ENCODE measurements at places on chromosomes 2 and 18.

GRCh38 chr2:30282721-30283120 is 51.4 kb downstream of the LBH start:
- DNase-seq: no peak
- H3K4me1 ChIP-seq: peaks cover 9% of the 10 kb centered on the region
- H3K27me3 ChIP-seq: no peaks in the 10 kb centered on the region

- DNase-seq: no peak
- H3K4me1 ChIP-seq: peaks cover 4% of the 10 kb centered on the region
- H3K36me3 ChIP-seq: no peaks in the 10 kb centered on the region
- no peak overlapping the region for H3K4me3 ChIP-seq
- H3K27ac ChIP-seq: no peak overlapping the region
These were observed 161.6 kb upstream of the ALKAL2 start for GRCh38 chr2:449246-450067.

DNA sequence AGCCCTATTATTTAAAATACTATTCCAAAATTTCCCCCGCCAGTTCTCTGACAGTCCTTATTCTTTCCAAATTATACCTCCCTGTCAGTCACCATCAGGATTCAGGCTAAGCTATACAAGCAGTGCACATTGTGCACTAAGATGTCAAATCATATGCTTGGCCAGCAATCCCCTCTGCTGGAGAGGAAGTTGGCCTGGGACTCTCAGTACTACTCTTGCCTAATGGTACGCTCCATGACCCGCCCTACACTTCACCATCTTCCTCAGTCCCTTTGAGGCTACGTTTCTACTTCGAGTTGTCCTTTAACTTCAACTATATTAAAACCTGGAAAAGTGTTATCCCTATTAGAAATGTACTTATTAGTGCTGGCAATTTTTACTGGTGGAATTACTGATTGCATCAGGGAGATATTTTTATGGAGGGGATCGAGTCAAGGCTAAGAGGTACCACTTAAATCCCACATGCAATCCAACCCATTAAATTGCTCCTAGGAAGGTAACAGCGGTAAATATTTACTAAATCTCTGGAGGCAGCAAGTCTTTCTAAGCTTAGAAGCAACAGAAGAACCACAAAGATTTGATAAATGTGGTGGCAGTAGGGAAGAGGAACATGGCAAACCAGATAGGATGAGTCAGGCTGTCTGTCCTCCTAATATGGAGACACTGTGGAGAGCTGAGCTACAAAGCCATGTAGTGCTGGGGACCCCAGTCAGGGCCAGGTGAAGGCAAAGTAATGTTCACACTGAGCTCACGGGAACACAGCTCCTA is 2.7 kb downstream of the USP40 start:
- H3K36me3 ChIP-seq: peaks cover 9% of the 10 kb centered on the region
- no peak overlapping the region for H3K27ac ChIP-seq
- H3K27me3 ChIP-seq: no peaks in the 10 kb centered on the region
- H3K4me1 ChIP-seq: no peaks in the 10 kb centered on the region

DNA sequence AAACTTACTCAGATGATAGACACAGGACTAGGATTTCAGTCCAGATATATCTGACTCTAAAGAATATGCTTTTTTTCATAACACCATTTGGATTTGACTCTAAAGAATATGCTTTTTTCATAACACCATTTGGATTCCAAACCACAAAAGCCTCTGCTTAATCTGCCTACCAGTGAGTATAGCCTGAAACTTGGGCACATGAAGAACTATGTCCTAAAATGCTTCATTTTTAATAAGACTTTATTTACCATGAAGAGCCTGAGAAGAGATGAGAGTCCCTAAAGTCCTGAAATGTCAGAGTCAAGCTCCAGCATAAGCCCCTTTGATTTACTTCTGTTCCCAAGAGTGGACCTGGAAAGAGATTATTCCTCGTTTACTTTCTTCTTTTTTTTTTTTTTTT is 54.5 kb upstream of the STPG4 start:
- no peak for DNase-seq
- H3K4me3 ChIP-seq: no peak overlapping the region
- no peaks in the 10 kb centered on the region for H3K36me3 ChIP-seq
- H3K27me3 ChIP-seq: no peaks in the 10 kb centered on the region

DNA sequence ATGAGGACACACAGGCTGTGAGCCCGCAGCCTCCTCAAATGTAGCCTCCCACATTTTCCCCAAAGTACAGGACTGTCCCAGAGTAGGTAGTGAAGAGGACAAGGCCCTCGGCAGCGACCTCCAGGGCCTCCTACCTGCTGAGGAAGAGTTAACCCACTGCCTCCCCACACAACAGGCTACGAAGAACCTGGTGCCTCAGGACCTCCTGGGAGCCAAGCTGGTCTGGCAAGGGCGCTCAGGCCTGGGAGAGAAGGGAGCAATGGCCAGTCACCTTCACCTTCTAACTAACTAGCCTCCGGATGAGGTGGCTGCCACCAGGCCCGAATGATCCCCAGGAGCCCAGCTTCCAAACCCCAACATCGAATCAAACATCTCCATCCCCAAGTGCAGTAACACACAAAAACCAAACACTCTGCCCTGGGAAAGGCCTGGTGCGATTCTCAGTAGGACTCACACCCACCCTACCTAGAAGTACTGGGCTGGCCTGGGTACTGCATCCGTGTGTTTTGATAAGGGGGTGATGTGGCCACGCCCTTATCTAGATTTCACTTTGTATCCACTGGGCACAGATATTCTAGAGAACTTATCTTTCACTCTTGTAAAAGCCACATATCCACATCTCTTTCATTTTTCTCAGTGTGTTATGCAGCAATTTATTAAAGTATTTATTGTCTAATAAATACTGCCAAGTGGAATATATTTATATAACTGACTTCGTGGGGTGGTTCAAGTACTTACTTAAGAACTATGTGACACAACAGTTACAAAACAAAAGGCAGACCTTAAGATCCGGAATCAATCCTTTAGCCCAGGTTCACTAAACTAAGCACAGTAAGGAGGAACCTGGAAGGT is 9.7 kb downstream of the ERFE start:
- peaks cover 63% of the 10 kb centered on the region for H3K36me3 ChIP-seq
- DNase-seq: no peak
- H3K4me3 ChIP-seq: no peak overlapping the region
- H3K27me3 ChIP-seq: peaks cover 9% of the 10 kb centered on the region

- no peak overlapping the region for H3K4me3 ChIP-seq
- H3K27me3 ChIP-seq: no peaks in the 10 kb centered on the region
- H3K27ac ChIP-seq: no peak overlapping the region
- no peak for DNase-seq
- H3K4me1 ChIP-seq: no peaks in the 10 kb centered on the region
These were observed 261.9 kb upstream of the ETAA1 start for GRCh38 chr2:67135208-67135607.

- H3K27ac ChIP-seq: no peak overlapping the region
- peaks cover 16% of the 10 kb centered on the region for H3K36me3 ChIP-seq
- DNase-seq: no peak
These were observed 69.0 kb downstream of the REV1 start for GRCh38 chr2:99420751-99421299.

GRCh38 chr18:43671431-43671830 is 394.1 kb upstream of the SYT4 start:
- no peak overlapping the region for H3K27ac ChIP-seq
- H3K36me3 ChIP-seq: no peaks in the 10 kb centered on the region
- DNase-seq: no peak
- no peaks in the 10 kb centered on the region for H3K4me1 ChIP-seq

- no peak for DNase-seq
- H3K27me3 ChIP-seq: no peaks in the 10 kb centered on the region
- peaks cover 5% of the 10 kb centered on the region for H3K4me1 ChIP-seq
- H3K36me3 ChIP-seq: no peaks in the 10 kb centered on the region
- H3K27ac ChIP-seq: no peak overlapping the region
These were observed 289.6 kb upstream of the ID2 start for GRCh38 chr2:8392098-8392866.

DNA sequence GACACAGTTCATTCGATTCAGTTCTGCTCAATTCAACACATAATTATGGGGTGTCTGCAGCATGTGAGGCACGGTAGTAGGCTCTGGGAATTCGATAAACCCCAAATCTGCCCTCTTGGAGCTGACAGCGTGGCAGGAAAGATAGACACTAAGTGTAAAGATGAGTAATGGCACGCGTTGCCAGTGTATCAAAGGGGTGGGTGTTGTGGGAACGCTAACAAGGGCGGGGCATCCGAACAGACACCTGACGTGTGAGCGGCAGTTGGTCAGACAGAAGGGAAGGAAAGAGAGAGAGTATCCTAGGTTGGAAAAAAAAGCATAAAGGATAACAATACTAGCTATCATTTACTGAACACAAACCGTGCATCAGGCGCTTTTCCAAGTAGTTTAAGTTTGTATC is 125.7 kb upstream of the HAAO start:
- peaks cover 5% of the 10 kb centered on the region for H3K4me1 ChIP-seq
- H3K27me3 ChIP-seq: no peaks in the 10 kb centered on the region
- no peak overlapping the region for H3K4me3 ChIP-seq
- H3K27ac ChIP-seq: no peak overlapping the region
- DNase-seq: no peak

DNA sequence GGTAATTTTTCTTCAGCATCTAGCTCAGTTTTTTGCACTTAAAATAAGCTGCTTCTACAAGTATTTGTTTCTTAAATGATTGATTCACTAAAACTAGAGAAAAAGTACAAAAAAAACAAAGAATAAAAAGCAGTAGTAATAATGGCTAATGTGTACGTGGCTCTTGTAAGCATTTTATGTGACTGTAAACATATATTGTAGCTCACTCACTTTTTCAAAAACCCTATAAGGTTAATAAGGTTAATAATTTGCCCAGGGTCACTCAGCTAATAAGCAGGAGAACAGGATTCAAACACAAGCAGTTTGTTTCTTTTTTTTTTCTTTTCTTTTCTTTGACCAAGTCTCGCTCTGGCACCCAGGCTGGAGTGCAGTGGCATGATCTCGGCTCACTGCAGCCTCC is 67.5 kb downstream of the RMDN2 start:
- no peak overlapping the region for H3K27ac ChIP-seq
- no peak for DNase-seq
- H3K27me3 ChIP-seq: no peaks in the 10 kb centered on the region
- no peaks in the 10 kb centered on the region for H3K36me3 ChIP-seq

DNA sequence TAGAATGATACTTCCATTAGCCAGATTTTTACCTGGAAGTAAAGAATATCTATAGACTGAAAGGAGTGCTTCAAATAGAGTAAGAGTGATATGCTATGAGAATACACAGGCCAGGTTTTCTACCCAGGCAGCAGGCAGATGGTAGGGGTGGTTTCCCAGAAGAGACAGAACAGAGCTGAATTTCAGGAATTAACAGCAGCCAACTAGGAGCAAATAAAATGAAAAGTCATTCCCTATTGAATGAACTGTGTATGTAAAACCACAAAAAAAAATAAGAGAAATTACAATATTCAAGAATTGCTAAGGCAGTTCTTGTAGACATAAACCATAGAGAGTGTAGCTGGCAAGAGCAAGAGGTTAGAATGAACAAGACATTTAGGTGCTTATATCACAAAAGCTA is 336.8 kb downstream of the KCNJ3 start:
- no peaks in the 10 kb centered on the region for H3K4me1 ChIP-seq
- DNase-seq: no peak
- H3K4me3 ChIP-seq: no peak overlapping the region
- no peak overlapping the region for H3K27ac ChIP-seq
- H3K27me3 ChIP-seq: no peaks in the 10 kb centered on the region
- H3K36me3 ChIP-seq: no peaks in the 10 kb centered on the region

GRCh38 chr2:237128026-237128703 is 42.5 kb downstream of the COPS8 start:
- H3K4me1 ChIP-seq: peaks cover 5% of the 10 kb centered on the region
- H3K27me3 ChIP-seq: no peaks in the 10 kb centered on the region

- H3K36me3 ChIP-seq: no peaks in the 10 kb centered on the region
- H3K4me1 ChIP-seq: no peaks in the 10 kb centered on the region
- no peak overlapping the region for H3K27ac ChIP-seq
- H3K27me3 ChIP-seq: no peaks in the 10 kb centered on the region
- no peak for DNase-seq
These were observed 1530.9 kb upstream of the LRRTM1 start for GRCh38 chr2:81835321-81836000.

- H3K4me3 ChIP-seq: no peak overlapping the region
- no peaks in the 10 kb centered on the region for H3K27me3 ChIP-seq
- H3K27ac ChIP-seq: no peak overlapping the region
- no peak for DNase-seq
These were observed 39.0 kb upstream of the KLHL29 start for GRCh38 chr2:23346029-23346428.

- no peak for DNase-seq
- H3K4me3 ChIP-seq: no peak overlapping the region
- H3K36me3 ChIP-seq: no peaks in the 10 kb centered on the region
- no peak overlapping the region for H3K27ac ChIP-seq
- H3K4me1 ChIP-seq: no peaks in the 10 kb centered on the region
These were observed 22.4 kb downstream of the MOGAT1 start for GRCh38 chr2:222693837-222694236.

DNA sequence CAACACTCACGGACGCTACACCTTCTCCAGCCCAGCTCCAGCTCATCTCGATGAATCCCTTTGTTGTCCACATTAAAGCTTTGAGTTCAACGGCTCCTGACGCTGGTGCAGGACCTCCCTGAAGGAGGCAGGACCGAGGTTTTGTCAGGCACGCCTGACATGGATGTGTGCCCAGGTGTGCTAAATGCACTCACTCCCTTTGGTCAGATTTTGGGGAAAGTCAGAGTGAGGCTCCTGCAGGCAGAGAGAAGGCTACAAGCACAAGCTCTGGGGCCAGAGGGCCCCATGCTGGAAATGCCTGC is 78.6 kb downstream of the NDUFA10 start:
- DNase-seq: no peak
- H3K27ac ChIP-seq: no peak overlapping the region
- peaks cover 6% of the 10 kb centered on the region for H3K4me1 ChIP-seq
- H3K4me3 ChIP-seq: no peak overlapping the region
- no peaks in the 10 kb centered on the region for H3K36me3 ChIP-seq

- H3K4me3 ChIP-seq: no peak overlapping the region
- no peak for DNase-seq
- H3K4me1 ChIP-seq: no peaks in the 10 kb centered on the region
- H3K36me3 ChIP-seq: no peaks in the 10 kb centered on the region
These were observed 147.4 kb downstream of the TXNL1 start for GRCh38 chr18:56490942-56491341.

- no peak for DNase-seq
- H3K4me3 ChIP-seq: no peak overlapping the region
- H3K27ac ChIP-seq: no peak overlapping the region
- H3K27me3 ChIP-seq: no peaks in the 10 kb centered on the region
These were observed 44.8 kb downstream of the TCF4 start for GRCh38 chr18:55543130-55543704.

Data from neuronal stem cell (in vitro differentiated cells).